GM10248 (cell line): ENCODE measurements at places on chromosomes 3 and 15.

GRCh38 chr3:105876780-105877327 lies 8.0 kb upstream of the CBLB start:
- DNase-seq = peak; percentile 20

GRCh38 chr3:168417016-168417415 lies 321.3 kb upstream of the GOLIM4 start:
- DNase-seq = no peak

DNA sequence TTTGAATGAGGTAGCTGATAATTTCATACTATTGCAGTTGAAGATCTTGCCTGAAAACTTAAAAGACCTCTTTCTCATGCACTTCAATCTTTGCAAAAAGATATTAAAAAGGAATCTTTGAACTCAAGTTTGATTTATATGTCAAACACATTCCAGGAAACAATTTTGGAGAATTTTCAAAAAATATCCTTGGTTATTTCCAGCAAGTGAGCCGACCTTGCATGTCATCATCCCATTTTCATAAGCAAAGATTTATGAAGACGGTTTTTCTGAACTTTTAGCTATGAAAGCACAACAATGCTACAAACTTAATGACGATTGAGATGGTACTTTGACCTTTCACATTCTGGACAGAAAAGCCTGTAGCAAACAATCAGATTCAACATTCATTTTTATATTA lies 95.6 kb downstream of the RFX7 start:
- no peak for DNase-seq

- DNase-seq = peak; percentile 33
These were observed 126.4 kb downstream of the GREM1 start for GRCh38 chr15:32844118-32844711.

GRCh38 chr3:45911511-45912226 lies 25.3 kb downstream of the CCR9 start:
- DNase-seq = no peak

DNA sequence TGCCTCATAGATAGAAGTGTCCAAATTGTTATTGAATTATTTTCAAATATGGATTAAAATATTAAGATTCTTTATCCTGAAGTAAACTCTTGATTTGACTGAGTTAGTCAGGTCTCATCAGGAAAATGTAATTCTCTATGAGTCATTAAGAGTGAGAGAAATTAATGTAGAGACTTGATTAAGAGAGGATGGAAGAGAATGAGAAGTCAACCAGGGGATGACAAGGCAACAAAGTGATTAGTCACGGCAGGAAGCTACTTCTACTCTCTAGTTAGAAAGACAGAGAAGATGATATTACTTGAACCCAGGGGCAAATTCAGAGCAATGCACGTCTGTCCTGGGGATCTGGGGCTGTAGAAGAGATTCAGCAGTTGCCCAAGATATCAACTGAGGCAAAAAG lies 202.5 kb downstream of the LSAMP start:
- DNase-seq = no peak

DNA sequence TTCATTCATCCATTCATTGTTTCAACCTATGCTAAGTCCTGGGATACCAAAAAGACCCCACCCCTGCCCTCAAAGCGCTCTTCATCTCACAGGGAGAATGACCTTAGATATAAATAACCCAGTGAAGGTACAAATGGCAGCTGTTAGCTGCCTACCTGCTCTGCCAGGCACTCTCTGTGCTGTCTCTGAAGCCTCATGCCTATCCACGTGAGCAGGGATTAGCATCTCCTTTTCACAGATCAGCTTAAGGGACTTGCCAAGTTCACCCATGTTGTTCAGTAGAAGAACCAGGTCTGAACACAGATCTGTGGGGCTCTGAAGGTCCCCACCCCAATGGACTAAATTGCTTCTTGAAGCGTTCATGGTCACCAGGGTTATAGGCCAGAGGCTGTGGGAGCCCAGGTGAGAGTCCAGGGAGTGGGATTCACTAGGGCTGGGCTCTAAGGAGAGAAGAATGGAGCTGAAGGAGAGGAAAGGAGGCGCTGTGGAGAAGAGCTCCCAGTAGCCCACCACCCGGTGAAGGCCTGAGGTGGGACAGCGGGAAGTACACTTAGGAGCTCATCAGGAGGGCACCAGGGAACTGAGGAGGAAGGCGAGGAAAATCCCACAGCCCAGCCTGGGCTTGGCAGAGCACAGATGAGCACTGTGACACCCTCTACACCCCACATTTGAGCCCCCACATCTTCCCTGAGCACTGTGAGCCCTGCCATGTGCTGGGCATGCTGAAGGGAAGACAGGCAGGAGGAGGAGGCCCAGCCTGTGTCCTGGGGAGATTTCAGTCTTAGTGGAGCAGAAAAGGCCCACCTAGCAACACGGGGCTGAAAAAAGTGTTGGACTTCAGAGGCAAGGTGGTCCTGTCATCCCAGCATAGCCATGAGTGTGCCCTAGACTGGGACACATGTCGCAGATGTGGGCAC lies 20.4 kb downstream of the RBP1 start:
- DNase-seq = no peak
